ENCODE measurements at places on chromosomes 7 and 10.

GRCh38 chr7:4288791-4289394 lies 393.2 kb upstream of the FOXK1 start:
- no peak for DNase-seq

- no peak for DNase-seq
Measured at GRCh38 chr7:2038931-2039728, 193.6 kb downstream of the MAD1L1 start.

- DNase-seq = no peak
Measured at GRCh38 chr10:59843748-59844147, 62.6 kb downstream of the CCDC6 start.

GRCh38 chr10:12726971-12727831 lies 274.3 kb downstream of the CCDC3 start:
- DNase-seq = no peak

DNA sequence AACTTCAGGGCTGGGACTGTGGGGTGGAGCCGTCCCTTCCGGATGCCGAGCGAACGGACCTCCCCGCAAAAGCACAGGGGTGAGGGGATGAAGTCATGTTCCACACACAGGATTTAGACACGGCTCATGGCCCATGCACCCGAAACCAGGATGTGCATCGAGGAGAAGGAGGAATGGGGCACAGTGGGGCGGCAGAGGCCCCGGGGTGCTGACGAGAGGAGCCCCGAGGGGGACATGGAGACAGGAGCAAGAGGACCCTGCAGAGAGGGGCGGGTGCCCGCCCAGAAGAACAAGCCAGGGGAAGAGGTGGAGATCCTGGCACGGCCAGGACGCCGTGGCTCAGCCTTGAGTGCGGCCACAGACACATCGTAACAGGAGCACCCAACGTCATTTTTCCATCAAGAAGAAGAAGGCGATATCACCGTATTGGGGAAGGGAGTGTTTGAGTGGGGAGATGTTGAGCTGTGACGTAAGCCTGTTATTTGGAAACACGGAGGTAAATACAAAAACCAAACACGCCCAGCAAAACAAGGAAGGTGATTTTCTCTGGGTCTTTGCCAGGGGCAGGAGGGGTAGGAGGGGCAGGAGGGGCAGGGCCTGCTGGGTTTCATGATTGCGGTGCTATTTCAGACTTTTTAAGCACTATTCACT lies 25.3 kb upstream of the FOXL3 start:
- peak; percentile 63 for DNase-seq

GRCh38 chr7:105643384-105643783 lies 62.1 kb upstream of the EFCAB10 start:
- DNase-seq = peak; percentile 87

DNA sequence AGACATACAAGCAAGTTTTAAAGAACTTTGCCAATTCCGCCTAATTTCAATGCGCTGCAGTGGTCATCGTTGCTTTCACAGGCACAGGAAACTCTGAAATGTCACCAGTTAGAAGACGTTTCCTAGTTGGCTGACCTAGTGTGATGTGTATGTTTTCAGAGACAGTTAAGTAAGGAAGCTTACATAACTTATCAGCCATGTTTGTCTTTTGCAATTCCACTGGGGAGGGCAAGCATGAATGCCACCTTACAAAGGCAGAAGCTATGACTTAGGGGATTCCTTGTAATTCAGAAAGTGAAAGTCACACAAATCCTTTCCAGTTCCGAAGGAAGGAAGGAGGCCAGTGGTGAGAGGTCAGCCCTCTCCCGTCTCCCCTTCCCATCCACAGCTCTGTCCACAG lies 15.0 kb upstream of the NPS start:
- no peak for DNase-seq

DNA sequence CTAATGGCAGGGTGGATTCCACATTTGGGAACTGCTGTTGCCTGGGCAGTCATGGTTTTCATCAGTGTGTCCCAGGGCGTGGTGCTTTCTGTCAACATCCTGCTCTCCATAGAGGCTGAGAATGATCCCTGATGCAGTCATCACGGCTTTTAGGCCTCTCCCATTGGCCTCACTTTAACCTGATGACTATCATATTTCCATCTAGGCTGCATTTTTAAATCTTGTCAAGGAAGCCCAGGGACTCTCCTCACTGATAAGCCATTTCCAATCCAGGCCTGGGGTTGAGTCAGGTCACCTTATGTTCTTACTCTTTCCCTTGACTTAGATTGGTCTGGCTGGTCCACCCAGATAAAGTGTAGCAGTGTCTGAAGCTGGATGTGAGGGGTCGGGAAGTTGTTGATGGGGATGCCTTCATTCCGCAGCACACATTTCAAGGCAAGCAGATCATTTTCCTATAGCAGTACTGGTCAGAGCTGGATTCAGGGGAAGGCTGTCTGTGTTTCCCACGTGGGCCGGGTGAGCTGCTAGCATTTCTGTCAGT lies 177.0 kb downstream of the AUTS2 start:
- DNase-seq = no peak

- peak; percentile 89 for DNase-seq
Measured at GRCh38 chr10:113520690-113521474, 32.0 kb upstream of the HABP2 start.

GRCh38 chr7:152735443-152736004 lies 24.0 kb upstream of the ACTR3B start:
- no peak for DNase-seq

DNA sequence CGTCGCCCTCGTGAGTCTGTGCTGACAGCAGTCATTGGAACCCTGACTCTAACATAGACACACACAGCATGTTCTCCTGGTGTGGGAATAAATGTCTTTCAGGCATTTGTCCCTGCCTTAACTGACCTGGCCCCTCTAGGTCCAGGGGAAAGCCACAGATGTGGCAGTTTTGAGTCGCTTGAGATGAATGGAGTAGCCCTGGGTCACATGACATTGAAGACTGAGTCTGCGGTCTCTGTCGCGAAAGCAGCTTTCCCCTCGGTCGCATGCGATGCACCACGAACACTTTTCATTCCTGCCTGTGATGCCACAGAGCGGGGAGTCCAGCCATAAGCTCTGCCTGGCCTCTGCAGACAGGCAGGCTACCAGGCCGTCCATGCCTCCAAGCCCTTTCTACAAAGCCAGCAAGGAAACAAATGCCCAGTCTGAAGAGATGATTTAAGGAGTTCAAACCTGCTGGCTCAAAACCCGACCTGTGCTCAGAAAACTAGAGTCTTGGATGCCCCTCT lies 172.3 kb downstream of the WDR37 start:
- no peak for DNase-seq

DNA sequence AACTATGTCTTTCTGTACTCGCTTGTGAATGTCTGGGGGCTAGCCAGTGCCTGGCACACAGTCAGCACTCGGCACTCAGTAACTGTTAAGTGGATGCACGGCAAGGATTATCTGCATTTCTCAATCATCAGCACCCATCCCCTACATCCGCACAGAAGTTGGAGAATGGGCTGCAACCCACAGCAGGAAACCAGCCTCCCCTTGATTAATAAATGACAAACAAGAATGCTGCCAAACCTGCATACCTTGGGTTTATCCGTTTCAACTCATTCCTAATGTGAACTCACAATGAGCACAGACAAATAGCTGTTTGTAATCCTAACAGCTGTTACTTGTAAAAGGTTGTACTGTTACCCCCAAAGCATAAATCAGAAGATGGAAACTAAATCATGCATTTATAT lies 28.9 kb downstream of the PPP1R3C start:
- no peak for DNase-seq

GRCh38 chr10:17316488-17317170 lies 88.6 kb downstream of the VIM start:
- no peak for DNase-seq

DNA sequence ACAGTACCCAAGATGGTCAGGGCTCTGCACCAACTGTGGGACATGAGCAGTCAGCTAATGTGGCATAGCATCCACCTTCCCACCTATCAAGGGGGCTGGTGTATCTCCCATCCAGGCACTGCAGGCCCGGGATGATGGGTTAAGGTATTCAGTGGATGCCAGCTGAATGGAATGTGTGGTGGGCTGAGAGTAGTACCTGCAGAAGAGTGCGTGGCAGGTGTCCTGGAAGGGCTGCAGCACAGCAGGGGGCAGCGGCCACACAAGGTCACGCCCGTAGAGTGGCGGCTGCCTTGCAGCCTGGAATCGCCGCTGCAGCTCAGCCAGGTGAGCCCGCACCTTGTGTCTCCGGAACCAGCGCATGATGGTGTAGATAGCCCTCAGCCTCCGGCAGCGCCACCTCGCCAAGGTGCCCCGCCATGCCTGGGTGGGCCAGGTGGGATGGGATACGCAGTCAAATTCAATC lies 13.3 kb downstream of the MYO1G start:
- no peak for DNase-seq

DNA sequence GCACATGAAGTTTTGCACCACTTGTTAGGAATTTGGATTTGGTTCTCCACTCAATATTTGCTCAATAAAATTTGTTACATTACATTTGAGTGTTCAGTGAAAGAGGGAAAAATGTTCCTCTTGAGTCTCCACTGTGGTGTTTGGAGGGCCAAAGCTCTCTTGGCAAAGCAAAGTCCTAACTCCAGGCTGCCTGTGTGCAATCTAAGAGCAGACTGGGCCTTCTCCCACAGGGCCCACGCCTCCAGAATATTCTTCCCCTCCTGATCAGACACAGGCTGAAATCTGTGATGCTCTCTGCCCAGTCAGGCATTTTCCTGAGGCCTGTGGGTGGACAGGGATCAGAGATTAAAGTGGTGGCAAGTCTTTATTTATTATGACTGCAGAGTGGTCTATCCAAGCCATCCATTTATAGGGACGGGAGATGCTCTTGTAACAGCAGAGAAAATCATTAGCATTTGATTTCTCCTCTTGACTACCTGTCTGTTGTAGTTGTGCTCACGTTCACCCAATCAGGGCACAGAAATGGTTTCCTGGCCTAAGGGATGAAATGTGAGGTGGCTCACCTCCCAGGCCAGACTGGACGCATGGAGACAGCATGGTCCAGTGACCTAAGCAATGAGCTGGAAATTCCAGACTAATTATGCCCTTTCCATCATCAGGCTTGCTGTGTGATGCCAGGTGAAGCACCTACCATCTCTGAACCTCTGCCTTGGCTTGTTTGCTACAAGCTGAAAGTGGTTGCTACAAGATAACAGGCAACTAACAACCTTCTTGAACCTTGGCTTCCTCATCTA lies 147.1 kb upstream of the NRBF2 start:
- no peak for DNase-seq

- DNase-seq = no peak
Measured at GRCh38 chr10:75238182-75239095, 2.7 kb upstream of the COMTD1 start.

DNA sequence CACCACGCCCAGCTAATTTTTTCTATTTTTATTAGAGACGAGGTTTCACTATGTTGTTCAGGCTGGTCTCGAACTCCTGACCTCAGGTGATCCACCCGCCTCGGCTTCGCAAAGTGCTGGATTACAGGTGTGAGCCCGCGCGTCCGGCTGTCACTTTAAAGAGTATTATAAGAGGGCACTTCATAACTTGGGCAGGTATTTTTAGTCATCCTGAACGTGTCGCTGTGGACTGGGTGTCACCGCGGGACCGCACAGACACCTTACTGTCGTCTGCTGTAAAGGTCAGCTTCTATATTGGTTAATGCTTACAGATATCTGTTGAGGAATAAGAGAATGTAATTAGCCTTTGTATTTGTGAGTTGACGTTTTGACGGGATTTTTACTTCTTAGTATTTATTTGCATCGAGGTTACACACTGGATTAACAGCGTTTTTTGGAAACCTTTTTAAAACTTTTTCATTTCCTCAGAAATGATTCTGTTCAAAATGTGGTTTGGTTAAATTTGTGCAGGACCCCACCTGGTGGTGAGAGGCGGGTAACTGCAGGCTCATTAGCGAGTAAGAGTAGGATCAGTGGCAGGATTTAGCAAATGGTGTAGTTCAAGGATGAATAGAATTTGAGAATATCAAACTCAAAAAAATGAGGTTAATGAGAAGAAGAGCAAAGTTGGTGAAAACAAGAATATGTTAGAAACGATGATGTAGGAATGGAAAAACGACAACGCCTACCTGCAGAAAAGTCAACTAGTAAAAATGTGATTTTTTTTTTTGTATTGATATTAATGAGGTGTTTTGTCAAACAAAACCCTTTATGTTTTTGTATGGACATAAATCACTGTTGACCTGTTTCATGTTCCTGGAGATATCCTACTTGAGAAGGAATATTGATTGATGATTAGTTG lies 3.2 kb downstream of the DNAJB6 start:
- peak; percentile 89 for DNase-seq

DNA sequence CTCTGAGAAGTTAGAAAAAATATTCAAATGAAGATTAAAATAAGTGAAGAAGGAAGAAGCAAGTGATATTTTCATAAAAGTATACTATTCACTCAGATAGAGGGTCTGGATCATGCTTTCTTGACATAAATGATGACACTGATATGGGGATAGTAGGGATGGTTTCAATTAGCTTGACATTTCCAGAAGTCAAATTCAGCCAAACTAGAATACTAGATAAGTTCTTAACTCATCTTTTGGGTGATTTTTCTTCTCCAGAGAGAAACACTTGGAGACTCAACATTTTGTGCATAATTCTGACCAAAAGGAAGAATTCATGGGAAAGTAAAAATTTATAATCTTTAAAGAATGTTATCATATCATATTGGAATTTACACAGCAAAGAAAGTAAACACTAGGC lies 152.0 kb upstream of the LRGUK start:
- no peak for DNase-seq

GRCh38 chr10:4141471-4141870 lies 356.5 kb upstream of the KLF6 start:
- no peak for DNase-seq

DNA sequence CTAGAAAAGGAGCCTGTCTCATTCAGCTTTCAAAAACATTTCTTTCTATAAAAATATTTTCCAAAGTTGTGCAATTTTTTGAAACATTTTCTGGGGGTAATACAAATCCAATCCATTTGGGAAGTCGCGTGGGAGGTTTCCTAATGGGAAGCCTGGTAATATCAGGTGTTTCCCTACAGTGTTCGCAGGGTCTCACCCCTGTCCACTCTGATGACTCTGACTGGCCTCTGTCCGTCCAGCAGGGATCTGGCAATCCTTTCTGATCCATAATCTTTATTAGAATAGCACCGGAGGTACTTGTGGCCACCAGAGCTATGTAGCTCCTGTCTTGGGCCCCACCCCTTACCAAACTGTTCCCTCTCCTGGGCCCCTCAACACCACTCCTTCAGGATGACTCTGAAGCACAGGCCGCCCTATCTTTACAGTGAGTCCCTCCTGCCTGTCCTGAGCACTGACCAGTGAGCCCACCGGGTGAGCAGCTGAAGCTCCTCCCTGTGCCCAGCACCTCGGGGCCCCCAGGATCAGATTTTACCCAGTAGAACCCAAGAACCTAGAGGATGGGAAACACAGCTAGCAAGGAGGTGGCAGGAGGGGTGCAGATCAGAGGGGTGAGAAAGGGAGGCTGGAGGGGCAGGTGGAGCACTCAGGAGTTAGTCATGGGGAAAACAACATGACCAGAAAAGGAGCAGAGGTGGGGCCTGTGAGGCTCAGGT lies 84.8 kb downstream of the PTPRE start:
- no peak for DNase-seq

GRCh38 chr10:129717816-129718547 lies 246.1 kb downstream of the EBF3 start:
- DNase-seq = no peak
